ENCODE measurements at places on chromosomes 5 and 9. TPM values are rescaled to one million over a fixed set of nuclear protein-coding genes. Genes with fewer than 3 reads are reported as not detected.

The PRR16 gene
- total RNA-seq: 5.2 TPM

The SLC34A3 gene
- not detected for total RNA-seq

The FOXD4 gene
- not detected for total RNA-seq

DNA sequence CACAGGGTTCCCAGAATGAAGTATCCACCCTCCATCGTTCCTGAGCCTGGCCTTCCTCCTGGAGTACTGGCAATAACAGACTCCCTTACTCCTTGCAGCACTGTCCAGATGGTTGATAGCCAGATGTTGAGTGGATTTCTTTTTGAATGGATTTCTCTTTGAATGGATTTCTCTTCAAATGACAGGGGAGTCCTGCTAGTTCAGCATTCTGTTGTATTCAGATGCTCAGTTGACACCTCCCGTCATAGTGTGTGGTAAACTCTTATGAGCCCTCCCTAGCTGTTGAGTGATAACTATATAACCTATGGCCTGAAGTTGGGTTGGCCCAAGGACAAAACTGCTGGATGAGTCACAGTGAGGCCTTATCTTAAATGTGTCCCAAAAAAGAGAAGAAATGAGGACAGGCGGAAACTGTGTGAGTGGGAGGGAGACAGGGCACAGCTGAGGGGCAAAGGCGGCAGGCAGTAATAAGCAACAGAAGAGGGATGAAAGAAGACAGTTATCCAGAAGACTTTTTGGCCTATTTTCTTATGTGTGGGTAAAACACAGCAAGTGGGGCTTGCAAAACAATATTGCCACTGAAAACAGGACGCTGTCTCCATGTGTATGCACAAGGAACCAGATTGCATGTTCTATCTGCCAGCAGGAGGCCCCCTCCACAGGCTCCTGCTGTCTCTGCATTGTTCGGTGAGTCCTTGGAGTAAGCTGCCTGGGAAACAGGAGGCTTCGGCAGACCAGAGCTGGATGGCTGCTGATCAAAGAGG, 209.5 kb upstream of the S1PR3 start:
- peak; percentile 53 for DNase-seq

DNA sequence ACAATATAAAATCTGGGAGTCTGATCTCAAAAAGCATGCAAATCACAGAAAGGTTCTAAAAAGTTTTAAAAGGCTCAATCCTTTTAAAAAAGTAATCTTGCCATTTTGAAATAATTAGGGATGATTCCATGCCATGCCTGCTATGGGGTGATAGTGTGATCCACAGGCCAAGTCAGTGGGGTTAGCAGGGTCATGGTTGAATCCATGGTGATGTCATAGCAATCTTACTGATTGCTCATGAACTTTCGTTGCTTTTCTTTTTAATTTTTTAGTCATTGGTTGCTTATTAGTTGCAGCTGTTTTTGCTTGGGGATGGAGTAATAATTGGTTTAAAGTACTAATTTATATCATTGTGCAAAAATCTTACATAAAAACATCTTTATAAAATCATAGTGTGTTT, 485.0 kb downstream of the ENC1 start:
- no peak for DNase-seq

DNA sequence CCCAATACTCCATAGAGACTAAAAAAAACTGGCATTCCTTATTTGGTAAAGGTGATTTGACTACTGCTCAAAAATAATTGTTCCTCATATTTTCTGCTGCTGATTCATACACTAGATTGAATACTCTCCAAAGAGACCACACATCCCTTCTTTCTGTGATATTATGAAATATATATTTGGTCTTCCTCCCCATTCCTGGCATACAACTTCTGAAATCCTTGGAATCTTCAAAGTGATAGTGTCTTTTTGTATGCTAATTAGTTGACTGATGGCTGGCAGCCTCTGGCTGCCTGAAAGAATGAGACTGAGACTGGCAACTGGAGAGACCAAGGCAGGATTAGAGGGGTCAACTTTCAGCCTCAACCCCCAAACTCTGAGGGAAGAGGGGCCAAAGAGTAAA, 348.0 kb upstream of the RFX3 start:
- no peak for DNase-seq
